ENCODE measurements at places on chromosomes 5 and 9. TPM values are rescaled to one million over a fixed set of nuclear protein-coding genes. Genes with fewer than 3 reads are reported as not detected.

GRCh38 chr9:5800969-5801738, 31.8 kb downstream of the ERMP1 start:
- peak; percentile 30 for DNase-seq

- no peak for DNase-seq
Observed at GRCh38 chr5:75108931-75109596, 56.7 kb upstream of the GCNT4 start.

GRCh38 chr9:128689820-128690683, 1.0 kb downstream of the SET start:
- peak; percentile 46 for DNase-seq

DNA sequence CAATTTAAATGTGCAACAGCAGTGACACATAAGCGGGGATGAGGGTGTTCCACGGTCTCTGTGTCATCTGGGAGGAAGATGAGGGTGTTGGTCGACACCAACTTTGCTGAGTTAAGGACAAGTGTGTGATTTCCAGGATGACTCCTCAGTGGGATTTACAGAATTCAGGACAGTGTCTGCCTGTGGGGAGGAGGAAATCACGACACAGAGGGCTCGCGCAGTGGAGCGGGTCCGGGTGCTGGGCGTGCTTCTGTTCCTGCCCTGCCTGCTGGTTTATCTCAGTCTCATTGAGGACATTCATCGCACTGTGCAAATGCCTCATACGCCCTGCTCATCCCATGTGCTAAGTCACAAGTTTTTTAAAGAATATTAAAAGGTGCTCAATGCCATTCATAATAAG, 73.7 kb upstream of the ADAMTS2 start:
- no peak for DNase-seq

GRCh38 chr9:92257327-92257726, 36.2 kb downstream of the IARS1 start:
- no peak for DNase-seq

GRCh38 chr5:58410441-58410840, 49.4 kb downstream of the PLK2 start:
- peak; percentile 50 for DNase-seq

DNA sequence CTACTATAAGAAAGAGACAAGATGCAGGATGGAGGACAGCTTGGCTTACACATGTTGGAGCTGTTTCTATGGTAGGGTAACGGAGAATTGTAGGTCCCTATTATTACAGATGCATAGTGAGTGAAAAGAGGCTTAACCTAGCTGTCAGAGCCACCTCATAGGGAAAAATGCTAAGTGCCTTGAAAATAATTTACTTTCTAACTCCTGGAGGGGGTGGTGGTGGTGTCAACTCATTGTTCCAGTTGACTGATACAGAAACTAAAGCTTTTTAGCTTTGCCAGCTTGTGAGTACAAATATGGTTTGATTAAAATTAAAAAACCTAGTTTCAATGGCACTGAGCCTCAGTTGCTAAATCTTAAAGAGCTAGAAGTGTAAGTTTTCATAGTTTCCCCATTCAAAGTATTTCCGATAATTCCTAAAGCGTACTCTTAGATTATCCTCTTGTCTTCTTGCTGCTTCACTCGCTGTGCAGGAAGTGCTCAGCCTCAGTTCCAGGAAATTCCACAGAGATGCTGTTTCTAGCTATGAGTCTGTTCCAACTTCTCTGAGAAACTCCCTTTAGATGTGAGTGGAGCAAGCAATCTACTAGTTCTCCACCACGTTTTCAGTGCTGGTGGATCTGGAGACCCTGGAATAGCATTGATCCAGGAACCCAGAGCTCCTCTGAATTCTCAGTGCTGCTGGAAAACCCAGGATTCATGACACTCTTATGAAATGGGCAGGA, 265.2 kb downstream of the DMAC1 start:
- DNase-seq: no peak

DNA sequence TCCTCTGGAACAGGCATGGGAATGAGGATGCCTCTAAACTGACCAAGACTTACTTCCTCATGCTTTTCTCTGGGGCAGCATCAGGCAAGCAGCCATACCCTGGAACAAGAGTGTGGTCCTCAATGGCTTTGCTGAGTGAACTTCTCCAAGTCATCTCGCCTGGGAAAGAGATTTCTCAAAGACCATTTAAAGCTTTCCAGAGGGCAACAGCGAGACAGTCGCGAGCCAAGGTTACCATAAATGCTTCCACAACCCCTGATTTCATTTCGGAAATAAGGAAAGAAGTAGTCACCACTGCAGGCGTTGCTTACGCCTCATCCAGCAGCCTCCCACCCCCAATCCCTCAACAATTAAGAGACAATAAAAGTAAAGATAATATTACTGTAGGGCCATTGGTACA, 1.1 kb upstream of the SNCAIP start:
- DNase-seq: no peak

GRCh38 chr5:120655828-120656435, 191.8 kb downstream of the PRR16 start:
- peak; percentile 20 for DNase-seq

- DNase-seq: no peak
Observed at GRCh38 chr9:137448602-137448962, 7.4 kb upstream of the ENTPD8 start.

The ZFP37 gene
- polyA plus RNA-seq: 13.8 TPM

The FOXD4L3 gene
- not detected for polyA plus RNA-seq

The ANKRD34B gene
- polyA plus RNA-seq: 0.32 TPM

The ADGRD2 gene
- 0.10 TPM for polyA plus RNA-seq

The PCDHGC4 gene
- polyA plus RNA-seq: 4.4 TPM

The PPP2R2B gene
- 11.5 TPM for polyA plus RNA-seq

The CLPTM1L gene
- polyA plus RNA-seq: 140 TPM

Data from left kidney (tissue), 8 donors.